ENCODE measurements at places on chromosomes 5 and 9.

GRCh38 chr5:149756354-149756753, 26.2 kb downstream of the PPARGC1B start:
- no peak for DNase-seq

- no peak for DNase-seq
These were observed 400.3 kb downstream of the ZSWIM6 start for GRCh38 chr5:61732369-61732768.

DNA sequence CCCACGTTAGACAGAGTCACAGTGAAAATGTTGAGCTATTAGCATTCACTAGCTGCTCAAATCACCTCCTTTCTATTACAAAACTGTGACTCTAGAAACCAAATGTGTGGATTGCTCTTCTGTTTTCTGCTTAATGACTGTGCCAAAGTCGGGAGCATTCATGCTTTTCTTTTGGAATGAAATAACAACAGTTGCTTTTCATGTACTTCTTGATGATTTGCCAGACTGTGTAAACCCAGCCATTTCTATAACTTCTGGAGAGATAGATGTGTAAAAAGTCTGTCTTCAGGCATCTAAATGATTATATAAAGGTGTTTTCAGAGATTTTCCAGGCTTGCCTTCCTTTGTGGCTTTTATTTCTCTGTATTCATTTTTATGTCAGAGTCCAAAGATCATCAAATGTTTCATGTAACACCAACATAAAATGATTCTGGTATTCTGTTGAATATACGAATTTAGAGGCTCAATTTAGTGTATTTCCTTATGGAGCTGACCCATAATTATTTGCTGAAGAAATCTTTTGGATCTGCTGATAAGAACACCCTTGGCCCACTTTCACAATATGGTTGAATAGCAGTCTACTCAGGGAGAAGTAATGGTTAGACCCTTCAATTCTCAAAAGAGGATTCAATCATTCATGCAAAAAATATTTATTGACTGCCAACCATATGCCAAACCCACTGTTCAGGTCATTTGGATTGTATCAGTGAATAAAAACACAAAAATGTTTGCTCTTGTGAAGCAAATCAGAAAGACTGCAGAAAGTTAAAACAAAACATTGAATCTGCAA, 581.2 kb downstream of the CDH18 start:
- no peak for DNase-seq

- DNase-seq = no peak
These were observed 140.6 kb upstream of the KLF4 start for GRCh38 chr9:107630156-107630555.

DNA sequence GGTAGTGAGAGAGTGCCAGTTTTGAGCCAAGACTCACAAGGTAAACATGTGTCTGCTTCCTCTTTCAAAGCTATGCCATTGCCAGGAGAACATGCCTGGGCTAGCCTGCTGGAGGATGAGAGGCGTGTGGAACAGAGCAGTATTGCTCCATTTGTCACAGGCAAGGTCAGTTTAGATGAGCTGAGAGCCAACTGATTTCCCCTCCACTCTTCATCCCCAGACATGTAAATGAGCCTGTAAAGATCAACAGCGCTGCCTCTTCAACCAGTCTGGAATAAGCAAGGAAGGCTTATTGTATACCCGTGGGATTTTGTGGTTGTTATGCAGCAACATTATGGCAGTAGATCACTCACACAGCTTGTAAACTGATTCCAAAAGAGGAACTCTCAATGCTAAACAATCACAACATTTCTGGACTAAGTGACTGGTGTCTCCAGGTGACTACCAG, 8.2 kb upstream of the GDNF start:
- DNase-seq = no peak

All from activated CD8-positive, alpha-beta memory T cell treated with anti-CD3 and anti-CD28 coated beads for 1 hour (primary cell).